Anterior cingulate cortex (tissue), 58 donors: ENCODE measurements at places on chromosomes 1 and 21.

DNA sequence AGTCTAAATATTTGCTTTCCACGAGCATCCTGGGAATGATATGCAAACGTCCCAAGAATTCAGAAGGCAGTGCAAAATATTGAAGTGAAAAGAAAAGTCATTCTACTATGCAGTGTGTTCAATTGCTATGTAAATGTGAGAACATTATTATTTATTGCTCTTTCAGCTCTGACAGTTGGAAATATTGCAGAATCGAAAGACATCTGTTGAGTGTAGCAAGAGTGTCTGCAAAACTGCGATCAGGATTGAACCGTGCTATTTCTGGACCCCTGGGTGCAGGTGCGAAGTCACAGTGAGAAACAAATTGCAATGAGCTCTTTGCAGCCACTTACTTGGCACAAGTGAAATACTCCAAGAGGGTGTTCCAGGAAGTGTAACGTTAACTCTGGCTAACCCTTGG is 566.4 kb downstream of the AJAP1 start:
- no peak for DNase-seq

GRCh38 chr1:30952098-30952497 is 43.5 kb upstream of the SDC3 start:
- DNase-seq, result peak; percentile 4

DNA sequence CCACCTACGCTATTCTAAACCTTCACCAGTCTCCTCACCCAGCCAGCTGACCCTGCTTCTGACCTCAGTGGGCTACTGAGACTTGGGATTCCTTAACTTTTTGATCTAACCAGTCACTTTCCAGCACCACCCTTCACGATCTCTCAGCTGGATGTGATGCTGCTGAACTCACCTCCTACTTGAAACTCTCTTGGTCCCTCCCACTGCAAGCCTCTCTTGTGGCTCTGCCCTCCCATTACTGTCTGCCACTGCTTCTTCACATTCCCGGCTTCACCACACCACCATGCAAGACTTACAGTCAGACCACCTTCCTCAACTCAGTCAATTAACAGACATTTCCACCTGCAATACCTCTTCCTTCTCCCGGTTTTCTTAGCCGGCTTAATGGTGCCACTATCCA is 6.3 kb downstream of the TAF5L start:
- DNase-seq, result no peak

GRCh38 chr1:224377676-224378006 is 21.0 kb downstream of the CNIH4 start:
- DNase-seq, result no peak

DNA sequence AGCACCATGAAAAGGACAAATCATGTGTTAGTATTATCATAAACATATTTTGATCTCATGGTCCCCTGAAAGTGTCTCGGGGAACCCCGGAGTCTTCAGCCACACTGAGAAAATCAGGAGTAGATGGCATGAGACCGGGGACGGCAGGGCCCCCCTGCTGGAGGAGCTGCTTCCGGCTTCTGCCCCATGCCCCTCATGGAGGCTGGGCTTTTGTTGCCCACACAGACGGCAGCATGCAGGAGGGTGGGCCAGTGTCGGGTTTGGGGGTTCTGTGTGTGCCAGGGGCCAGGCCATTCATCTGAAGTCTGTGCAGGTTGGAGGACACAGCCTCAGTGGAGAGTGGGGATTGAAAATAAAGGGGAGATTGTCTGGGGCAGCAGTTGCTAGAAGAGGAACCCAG is 75.1 kb upstream of the CD34 start:
- no peak for DNase-seq

- no peak for DNase-seq
Measured at GRCh38 chr1:168980656-168981055, 125.8 kb upstream of the ATP1B1 start.

- no peak for DNase-seq
Measured at GRCh38 chr1:84703431-84703830, 13.2 kb upstream of the SSX2IP start.

DNA sequence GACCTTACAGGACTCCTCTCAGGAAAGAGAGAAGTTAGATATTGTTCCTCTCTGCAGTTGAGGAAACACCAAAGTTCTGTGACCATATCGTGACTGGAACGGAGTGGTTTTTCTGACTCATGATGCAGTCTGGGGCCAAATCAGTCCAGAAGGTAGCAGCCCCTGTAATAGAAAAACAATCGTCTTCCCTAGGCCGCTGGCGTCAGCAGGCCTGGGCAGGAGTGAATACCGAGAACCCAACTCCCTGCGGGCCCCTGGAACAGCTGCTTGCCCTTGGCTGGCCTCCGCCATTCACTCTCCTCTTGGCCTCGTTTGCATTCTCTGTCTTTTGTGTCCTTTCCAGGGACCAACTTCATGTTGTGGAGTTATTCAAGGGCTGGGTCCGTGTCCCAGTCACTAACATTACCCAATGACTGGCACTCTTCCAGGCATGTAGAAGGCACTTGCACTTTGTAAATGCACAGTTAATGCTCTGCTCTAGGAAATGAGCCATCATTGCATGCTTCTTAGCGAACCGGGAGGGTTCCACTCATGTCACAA is 10.9 kb upstream of the CD101 start:
- DNase-seq, result peak; percentile 46

GRCh38 chr1:3242408-3243260 is 173.6 kb downstream of the PRDM16 start:
- no peak for DNase-seq

- no peak for DNase-seq
Measured at GRCh38 chr1:118275472-118276115, 90.6 kb upstream of the SPAG17 start.

- no peak for DNase-seq
Measured at GRCh38 chr1:83961571-83962295, 37.2 kb downstream of the TTLL7 start.

- no peak for DNase-seq
Measured at GRCh38 chr1:157403608-157404007, 148.7 kb downstream of the FCRL5 start.

DNA sequence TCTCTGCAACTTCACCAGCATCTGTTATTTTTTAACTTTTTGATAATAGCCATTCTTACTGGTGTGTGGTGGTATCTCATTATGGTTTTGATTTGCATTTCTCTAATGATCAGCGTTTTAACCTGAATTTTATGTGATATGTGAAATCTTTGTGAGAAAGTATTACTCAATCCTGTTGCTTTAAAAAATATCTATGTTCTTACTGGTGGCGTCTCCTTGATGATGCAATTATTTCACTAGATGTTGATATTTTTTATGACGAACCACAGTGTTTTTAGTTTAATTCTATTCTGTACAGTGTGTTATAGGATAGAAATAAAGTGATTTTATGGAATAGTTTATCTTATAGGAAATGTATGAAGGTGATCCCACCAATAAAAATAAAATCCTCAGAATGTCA is 54.7 kb upstream of the GPR88 start:
- DNase-seq, result no peak

DNA sequence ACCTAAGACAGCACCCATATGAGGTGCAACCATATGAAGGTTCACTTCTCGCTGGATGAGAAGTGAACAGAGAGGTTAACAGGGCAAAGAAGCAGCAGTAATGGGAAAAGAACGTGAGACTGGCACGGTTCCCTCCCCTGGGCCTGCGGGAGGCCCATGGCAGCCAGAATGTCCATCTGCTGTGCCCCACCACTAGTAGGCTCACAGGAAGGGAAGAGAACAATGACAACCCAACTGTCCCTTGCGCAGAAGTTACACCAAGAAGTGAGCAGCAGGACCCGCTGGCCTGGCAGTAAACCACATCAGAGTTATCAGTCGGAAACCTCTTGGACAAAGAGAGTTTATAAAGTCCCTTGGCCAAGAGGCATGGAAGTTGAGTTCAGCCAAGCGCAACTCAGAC is 11.3 kb downstream of the HIVEP3 start:
- no peak for DNase-seq

DNA sequence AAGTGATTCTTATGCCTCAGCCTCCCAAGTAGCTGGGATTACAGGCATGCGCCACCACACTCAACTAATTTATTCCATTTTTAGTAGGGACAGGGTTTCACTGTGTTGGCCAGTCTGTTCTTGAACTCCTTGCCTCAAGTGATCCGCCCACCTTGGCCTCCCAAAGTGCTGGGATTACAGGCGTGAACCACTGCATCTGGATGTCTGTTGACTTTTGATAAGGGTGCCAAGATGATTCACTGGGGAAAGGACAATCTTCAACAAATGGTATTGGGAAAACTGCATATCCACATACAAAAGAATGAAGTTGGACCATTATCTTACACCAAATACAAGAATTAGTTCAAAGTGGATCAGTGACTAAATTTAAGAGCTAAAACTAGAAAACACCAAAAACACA is 19.8 kb downstream of the RO60 start:
- DNase-seq, result no peak

GRCh38 chr21:38984568-38984967 is 178.8 kb downstream of the ETS2 start:
- DNase-seq, result no peak

DNA sequence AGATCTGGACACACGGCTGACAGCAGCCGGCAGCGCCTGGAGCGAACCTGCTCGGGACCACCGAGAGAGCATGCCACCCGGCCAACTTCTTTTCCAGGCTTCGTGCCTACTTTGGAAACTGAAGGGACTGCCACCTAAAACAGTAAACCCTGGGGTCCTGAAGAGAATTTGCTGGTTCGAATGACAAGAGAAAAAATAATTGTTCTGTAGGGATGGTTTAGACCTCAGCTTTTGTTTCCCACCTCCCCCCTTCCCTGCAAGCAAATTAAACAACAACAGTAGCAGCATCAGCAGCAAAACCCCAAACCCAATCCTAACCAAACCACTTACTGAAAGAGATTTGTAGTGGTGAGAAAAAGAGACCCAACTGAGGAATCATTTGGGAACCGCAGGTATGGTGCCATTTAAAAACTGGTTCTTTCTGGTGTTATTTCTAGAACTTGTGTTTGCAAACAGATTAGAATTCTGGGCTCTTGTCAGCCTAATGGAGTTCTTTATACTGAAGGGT is 105.6 kb downstream of the LEPR start:
- DNase-seq, result no peak

GRCh38 chr1:161192476-161193465 is 6.1 kb downstream of the ADAMTS4 start:
- DNase-seq, result peak; percentile 34

DNA sequence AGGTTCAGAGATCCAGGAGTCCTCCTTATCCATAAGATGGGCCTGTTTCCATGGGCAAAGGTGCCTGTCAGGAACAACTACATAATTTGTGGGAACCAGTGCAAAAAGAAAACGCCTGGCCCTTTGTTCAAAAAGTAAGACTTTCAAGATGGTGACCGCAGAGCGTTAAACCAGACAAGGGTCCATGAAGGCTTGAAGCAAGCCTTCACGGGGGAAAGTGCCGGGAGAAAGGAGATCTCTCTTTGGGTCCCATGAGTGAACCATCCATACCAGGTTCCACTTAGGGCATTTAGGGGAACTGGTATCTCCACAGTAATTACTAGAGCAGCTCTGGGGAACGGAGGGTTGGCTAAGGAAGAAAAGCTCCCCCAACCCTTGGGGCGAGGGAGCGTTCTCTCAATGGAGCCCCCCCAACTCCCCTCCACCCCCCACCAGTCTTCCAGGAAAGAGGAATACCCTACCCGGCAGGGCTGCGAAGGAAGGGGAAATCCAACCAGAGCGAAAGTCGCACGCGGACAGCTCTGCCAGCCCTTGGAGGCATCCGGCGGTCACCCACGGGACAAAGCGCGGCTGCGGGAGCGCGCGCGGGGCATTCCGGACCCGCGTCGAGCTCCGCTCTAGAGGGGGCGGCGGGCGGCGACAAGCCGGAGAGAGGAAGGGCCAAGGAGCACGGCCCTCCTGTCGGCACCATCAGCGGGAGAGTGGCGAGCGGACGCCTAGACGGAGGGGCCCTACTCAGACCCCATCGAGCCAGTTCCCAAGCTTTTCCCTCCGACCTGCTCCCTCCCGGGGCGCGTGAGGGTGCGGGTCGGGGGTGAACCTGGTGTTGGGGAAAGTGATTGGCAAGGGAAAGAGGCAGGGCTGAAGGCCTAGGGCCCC is 687 bp upstream of the RASSF5 start:
- DNase-seq, result no peak

- no peak for DNase-seq
Measured at GRCh38 chr1:35561972-35562680, 4.5 kb downstream of the NCDN start.

GRCh38 chr1:221708076-221708571 is 33.8 kb downstream of the DUSP10 start:
- peak; percentile 33 for DNase-seq

GRCh38 chr1:203559523-203559922 is 65.6 kb downstream of the OPTC start:
- no peak for DNase-seq

DNA sequence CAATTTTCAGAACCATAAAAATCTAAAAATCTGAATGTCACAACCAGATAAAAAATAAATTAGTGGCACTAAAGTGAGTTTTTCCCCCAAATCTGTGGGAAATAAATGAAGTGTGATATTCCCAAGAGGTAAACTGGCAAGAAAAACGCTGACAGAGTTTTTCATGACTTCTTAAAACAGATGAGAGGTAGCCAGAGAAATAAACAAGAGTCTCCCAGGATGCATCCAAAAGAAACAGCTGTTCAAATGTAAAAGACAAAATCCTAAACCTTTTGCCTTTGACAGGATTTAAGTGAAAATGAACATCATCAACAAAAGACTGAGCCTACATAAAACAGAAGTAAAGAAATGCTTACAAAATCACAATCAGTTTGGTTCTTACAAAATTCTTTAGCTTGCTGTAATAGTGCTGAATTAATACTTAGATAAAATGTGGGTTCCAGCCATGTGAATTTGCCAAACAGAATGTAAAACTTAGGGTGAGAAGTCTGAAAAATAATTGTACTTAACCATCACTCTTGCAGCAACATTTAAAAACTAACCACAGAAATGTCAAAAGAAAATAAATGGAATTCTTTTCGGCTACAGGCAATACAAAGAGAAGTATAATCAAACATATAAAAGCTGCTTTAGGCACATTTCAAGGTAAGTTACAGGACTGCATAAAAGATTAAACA is 133.6 kb downstream of the EIF4G3 start:
- no peak for DNase-seq

- no peak for DNase-seq
Measured at GRCh38 chr1:175823406-175823805, 80.0 kb upstream of the TNR start.

GRCh38 chr1:212013672-212014071 is 21.7 kb downstream of the INTS7 start:
- DNase-seq, result no peak

GRCh38 chr1:223765719-223766340 is 53.5 kb downstream of the CAPN2 start:
- no peak for DNase-seq

DNA sequence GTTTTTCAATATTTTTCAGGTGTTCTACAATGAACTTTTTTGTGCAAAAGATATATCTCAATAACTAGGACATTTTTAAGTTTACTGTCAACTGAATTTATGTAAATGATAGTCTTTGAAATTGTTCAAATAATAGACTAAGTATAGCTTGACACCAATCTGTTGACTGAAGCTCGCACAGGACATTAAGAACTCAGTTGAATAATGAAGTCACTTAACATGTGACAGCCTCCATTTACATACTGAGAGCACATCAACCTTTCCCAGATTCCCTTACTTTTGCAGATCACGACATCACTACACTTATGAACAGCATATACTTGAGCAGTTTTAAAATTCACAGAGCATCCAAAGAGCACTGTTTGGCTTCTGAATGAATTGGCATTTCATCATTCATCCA is 268.2 kb downstream of the LRRC7 start:
- DNase-seq, result no peak
